ENCODE measurements at places on chromosomes 3 and 15.

GRCh38 chr15:80459380-80459779 lies 55.2 kb downstream of the ARNT2 start:
- DNase-seq = no peak

- no peak for DNase-seq
Measured at GRCh38 chr15:88447206-88447605, 20.0 kb downstream of the MRPL46 start.

- no peak for DNase-seq
Measured at GRCh38 chr15:62307551-62307950, 142.5 kb upstream of the C2CD4B start.

GRCh38 chr3:47301456-47301855 lies 18.7 kb downstream of the KLHL18 start:
- DNase-seq = no peak

- no peak for DNase-seq
Measured at GRCh38 chr15:77085297-77085696, 14.4 kb upstream of the TSPAN3 start.

DNA sequence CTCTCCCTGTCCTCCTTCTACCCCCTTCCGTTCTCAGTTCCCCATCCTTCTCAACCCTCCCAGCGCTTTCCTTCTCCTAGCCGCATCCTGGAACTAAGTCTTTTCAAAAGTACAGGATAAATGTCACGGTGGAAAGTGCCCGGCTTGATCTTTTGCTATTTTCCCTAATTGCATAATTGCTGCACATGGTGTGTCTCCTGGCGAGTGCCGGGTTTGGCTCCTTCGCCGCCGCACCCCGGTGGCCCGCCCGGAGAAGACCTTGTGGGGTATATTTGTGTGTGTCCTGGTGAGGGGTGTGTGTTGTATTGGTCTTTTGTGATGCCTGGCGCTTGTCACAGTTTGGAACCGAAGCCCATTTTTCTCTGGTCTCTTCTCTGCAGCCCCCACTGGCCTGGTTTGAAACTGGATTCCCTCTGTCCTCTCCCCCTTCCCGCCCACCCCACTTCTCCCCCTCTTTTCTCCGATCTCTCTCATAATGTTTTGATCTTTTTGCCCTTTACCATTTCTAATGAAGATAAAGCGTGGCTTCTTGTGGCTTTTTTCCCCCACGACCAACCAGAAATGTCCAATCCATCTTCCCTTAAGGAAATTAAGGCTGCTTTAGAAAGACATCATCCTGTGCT lies 692 bp downstream of the UBE2E2 start:
- peak; percentile 54 for DNase-seq

- no peak for DNase-seq
Measured at GRCh38 chr15:62250186-62250585, 85.1 kb upstream of the C2CD4B start.

- peak; percentile 38 for DNase-seq
Measured at GRCh38 chr3:156687023-156687422, 12.6 kb downstream of the TIPARP start.

- DNase-seq = no peak
Measured at GRCh38 chr3:96915445-96915844, 101.1 kb downstream of the EPHA6 start.

GRCh38 chr3:107520535-107520934 lies 2.2 kb upstream of the BBX start:
- DNase-seq = no peak

- peak; percentile 44 for DNase-seq
Measured at GRCh38 chr3:127734754-127735473, 62.2 kb downstream of the ABTB1 start.

DNA sequence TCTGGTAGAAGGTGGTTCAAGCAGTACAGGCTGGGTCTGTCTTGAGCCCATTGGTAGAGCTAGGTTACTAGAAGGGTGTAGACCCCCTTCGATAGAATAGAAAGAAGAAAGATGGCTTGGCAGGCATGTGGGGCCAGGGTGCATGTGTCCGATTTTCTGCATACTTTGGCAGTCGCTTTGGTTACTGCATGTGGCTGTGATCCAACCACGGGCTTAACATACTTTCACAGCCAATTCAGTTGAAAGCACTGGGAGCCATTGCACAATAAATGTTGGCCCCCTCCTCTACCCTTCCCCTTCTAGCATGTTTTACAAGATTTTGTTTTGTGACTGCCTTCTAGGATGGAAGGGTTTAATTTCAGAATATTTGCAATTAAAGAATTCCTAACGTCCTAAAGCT lies 7.2 kb downstream of the ARID3B start:
- no peak for DNase-seq

- peak; percentile 63 for DNase-seq
Measured at GRCh38 chr3:8319935-8320634, 181.5 kb upstream of the LMCD1 start.

DNA sequence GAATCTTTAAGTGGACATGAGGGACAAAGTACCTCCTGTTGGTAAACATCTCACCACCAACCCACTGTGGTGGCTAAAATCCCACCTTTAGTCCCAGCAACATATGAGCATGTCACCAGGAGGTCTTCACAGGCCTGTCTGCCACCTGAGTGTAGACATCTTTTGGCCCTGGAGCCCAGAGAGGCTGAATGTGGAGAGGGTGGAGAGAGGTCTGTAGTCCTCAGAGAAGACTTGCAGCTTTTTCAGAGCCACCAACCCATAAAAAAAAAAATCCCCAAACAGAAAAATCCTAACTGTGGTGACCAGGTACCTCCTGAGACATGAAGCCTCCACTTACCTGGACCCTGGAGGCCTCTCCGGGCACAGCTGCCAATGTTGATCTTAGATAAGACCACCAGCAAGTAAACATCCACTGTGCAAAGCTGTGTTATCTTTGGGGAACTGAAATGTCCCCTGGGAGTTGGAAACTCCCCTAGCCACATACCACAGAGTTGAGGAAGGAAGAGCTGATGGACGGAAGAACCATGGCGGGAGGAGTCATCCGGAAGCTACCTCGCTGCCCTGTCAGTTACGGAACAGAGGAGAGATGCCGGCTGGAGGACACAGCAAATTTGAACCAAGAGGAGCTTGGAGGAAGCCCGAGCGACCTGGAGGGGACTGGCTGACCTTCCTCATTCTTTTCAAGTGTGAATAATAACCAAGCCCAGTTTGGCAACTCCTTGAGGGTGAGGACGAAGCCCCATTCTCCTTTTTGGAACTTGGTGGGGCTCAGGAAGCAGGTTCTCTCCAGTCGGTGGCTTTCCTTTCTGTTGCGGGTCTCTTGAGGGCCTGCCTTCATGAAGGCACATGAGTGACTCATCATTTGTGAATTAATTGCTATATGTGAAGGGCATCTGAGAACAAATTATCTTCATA lies at the start of gene GHRL:
Gene GHRL, minus strand, starts transcription at position 443 of the 915 bp plus-strand sequence. CDS start 2,767 bp downstream, outside the sequence.
- DNase-seq = no peak

- no peak for DNase-seq
Measured at GRCh38 chr15:58475573-58476524, 44.1 kb downstream of the LIPC start.

GRCh38 chr3:88059380-88060170 lies 520 bp downstream of the ZNF654 start:
- DNase-seq = no peak

DNA sequence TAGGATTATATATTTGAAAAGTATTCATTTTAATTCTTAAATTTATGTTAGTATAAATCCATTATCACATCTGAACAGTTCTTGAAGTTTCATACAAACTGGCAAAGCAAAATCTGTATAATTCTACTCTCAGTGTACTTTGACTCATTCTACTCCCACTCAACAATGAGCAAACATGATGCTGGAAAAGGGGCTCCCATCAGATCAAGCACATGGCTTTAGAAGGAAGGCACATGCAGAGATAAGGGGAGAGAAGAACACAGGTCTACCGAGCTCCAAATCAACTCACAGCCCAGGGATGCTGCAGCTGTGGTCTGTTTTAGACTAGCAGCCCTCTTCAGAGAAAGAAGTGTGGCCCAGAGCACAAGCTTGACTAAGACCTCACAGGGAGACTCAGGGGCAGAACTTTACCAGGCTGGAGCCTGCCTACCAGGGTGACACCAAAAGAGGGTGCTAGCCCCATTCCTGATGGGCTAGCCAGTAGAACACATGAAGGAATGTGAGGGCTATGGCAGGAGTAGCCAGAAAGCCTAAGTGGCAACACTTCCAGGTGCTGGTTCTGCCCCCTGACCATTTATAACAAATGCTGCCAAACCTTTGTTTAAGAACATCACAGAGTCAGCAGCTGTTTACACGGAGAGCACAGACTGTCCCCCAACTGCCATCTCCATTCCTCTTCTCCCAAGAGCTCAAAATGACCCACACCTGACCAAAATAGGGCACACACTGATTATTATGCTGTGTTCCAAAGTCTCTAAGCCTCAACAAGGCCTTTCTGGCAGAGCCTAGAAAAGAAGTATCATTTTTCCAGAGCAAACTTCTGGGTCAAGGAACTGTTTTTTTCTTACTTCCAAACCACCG lies 19.5 kb downstream of the SEC22C start:
- no peak for DNase-seq

GRCh38 chr3:115448851-115449250 lies 174.5 kb upstream of the GAP43 start:
- no peak for DNase-seq

DNA sequence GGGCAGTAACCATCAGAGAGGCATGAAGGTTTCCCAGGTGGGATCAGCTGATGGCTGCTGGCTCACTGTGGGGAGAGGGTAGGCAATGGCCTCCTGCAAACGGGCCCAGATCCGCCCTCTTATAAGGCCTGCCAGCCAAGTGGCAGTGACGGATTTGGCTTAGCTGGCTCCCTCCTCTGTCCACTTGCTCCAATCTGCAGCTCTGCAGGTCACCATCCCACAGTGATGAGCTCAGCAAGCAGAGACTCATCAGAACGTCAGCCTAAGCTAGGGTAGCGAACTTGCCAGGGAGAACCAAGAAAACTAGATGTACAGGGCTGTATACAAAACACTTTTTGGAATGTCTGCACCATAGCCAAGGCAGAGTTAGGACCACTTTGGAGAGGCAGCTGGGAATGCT lies 62.8 kb upstream of the DCLK3 start:
- no peak for DNase-seq

- no peak for DNase-seq
Measured at GRCh38 chr3:164233951-164234350, 844.3 kb downstream of the SI start.

GRCh38 chr3:143472731-143473523 lies 353.4 kb downstream of the CHST2 start:
- DNase-seq = no peak

GRCh38 chr15:88992216-88992615 lies 79.0 kb upstream of the MFGE8 start:
- no peak for DNase-seq

DNA sequence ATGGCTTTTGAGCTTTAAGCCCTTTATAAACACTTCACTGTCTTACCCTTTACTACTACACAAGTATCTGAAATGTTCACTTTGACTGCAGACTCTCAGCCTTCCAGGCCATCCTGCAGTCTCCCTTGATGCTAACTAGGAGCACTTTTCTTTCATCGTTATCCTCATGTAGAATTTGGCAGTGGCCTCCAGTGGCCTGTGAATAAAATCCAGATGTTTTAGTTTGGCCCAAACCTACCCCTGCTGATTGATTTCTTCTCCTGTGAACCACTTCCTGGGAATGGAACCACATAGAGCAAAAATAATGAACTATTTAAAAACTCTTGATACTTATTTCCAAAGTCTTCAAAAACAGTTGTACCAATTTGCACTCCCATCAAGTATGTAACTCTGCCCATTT lies 271.9 kb downstream of the FEZF2 start:
- DNase-seq = no peak

GRCh38 chr15:57568299-57568698 lies 23.4 kb upstream of the MYZAP start:
- DNase-seq = no peak

DNA sequence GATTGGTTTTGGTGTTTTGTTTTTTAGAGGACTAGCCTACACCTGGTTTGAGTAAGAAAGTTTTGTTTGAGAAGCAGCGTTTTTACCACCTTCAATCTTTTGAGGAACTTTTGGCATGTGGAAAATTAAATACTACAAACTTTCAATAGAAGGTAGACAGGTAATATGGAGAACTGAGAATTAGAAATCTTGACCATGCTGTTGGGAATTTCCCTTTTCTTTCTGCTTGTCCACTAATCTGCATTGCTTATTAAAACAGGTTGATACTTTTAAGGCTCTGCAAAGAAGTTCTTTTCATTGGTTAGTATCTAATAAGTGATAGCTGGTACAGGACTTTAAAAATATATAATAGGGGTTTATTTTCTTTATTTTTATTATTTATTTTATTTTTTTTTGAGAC lies 31.9 kb downstream of the UBE2E1 start:
- DNase-seq = no peak

GRCh38 chr3:107367353-107367752 lies 9.9 kb upstream of the CCDC54 start:
- peak; percentile 37 for DNase-seq

GRCh38 chr3:177124882-177125281 lies 72.4 kb downstream of the TBL1XR1 start:
- no peak for DNase-seq

GRCh38 chr15:32853592-32853991 lies 135.8 kb downstream of the GREM1 start:
- DNase-seq = no peak

- no peak for DNase-seq
Measured at GRCh38 chr15:59251001-59251845, 44.6 kb downstream of the LDHAL6B start.

DNA sequence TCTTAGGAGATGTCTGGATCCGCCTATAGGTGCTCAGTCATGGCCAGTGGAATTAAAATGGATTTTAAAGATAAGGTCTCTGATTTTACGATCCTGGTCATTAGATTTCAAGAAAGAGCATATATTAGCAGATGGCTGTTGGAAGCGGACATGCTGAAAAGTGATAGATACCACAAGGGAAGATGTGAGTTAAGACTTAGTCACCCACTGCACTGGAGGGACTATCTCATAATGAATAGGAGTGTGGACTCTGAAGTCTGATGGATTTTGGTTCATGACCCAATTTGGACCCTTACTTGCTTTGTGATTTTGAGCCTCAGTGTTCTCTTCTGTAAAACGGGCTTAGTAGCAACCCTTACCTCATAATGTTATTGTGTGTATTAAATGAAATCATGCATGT lies 214.7 kb downstream of the CHST2 start:
- no peak for DNase-seq

- no peak for DNase-seq
Measured at GRCh38 chr3:167835953-167836352, 100.4 kb downstream of the SERPINI1 start.

- no peak for DNase-seq
Measured at GRCh38 chr15:45948181-45948621, 313.4 kb downstream of the SQOR start.

DNA sequence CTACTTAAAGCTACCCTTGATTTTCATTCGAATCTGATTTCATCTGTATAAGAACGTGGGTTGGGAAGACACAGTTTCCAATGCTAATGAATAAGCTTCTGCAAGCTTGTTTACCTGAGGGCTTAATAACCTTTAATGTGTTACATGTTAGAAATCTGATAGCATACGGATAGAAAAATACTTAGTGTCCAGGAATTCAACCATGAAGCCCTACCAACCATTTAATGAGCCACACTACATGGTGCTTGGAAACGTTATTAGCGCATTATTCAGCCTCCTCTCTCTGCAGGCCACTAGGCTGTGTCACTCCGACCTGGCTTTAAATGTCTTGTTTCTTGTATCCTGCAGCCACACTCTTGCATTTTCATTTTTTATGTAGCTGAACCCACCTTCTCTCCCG lies 1.6 kb downstream of the FAM81A start:
- DNase-seq = no peak

All from SW 1271 (cell line).